ENCODE measurements at places on chromosomes 4 and X.

- no peak for DNase-seq
Observed at GRCh38 chrX:139554376-139554775, 23.8 kb downstream of the F9 start.

DNA sequence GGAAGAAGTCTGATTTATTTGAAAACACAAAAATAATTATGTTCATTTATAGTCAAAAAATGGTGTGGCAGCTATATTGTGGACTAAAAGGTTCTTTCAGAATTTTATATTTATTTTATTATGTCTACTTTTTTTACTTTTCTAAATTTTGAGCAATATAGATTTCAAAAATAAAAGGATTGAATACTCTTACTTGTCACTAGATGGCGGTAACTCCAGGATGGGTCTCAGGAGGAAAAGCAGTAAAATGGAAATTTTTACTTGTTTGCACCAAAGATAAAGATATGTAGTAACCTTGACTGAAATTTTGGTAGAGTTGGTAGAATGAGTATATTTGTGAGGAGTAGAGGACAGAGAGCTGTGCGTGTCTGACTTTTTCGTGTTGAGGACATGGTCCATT lies 14.5 kb upstream of the DACH2 start:
- DNase-seq = no peak

- DNase-seq = peak; percentile 44
Observed at GRCh38 chrX:40278340-40279090, 180.8 kb upstream of the BCOR start.

- no peak for DNase-seq
Observed at GRCh38 chrX:24242649-24243175, 71.2 kb downstream of the SUPT20HL2 start.

- DNase-seq = no peak
Observed at GRCh38 chr4:123661080-123661737, 264.6 kb downstream of the SPRY1 start.

DNA sequence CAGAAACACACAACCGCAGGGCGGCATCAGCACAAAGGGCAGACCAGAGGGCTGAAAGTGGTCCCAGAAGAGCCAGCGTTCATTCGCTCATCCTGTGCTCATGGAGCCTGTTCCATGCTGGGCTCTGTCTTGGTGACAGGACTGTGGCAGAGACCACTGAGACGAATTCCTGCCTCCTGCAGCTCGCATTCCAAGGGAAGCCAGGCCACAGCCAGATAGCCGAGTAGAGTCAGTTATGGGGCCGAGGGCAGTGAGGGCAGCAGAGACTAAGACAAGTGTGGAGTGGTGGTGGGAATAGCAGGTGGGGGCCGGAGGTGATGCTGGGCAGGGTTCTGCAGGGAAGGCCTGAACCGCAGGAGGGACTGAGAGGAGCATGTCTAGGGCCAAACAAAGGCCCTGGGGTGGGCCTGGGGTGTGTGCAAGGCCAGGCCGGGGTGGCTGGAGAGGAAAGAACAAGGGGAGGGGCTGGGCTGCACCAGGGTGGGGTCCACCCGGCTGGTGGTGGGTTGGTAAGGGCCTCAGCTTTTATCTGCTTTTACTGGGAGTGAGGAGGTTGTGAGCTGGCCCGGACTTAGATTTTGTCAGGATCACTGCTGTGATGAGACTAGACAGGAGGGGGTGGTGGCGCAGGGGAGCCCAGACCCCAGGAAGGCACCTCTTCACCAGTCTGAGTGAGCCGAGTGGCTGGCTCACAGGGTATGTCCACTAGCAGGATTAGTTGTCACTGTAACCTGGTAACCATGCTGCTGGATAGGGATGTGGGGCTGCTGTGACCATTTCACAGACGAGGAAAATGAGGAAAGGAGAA lies 6.3 kb downstream of the PSAPL1 start:
- no peak for DNase-seq

GRCh38 chrX:39174241-39174771 lies 373.0 kb downstream of the MID1IP1 start:
- no peak for DNase-seq

- DNase-seq = no peak
Observed at GRCh38 chrX:17608888-17609287, 128.4 kb upstream of the SCML1 start.

GRCh38 chrX:100931925-100932285 lies 3.2 kb upstream of the XKRX start:
- no peak for DNase-seq

DNA sequence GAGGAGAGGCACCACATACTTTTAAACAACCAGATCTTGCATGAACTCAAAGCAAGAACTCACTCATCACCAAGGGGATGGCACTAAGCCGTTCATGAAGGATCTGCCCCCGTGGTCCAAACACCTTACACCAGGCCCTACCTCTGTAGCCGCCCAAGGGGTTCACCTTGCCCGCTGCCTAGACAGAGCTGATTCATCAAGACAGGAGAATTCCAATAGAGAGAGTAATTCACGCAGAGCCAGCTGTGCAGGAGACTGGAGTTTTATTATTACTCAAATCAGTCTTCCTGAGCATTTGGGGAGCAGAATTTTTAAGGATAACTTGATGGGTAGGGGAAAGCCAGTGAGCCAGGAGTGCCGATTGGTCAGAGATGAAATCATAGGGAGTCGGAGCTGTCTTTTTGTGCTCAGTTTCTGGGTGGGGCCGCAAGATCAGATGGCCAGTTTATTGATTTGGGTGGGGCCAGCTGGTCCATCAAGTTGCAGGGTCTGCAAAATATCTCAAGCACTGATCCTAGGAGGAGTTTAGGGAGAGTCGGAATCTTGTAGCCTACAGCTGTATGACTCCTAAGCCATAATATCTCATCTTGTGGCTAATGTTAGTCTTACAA lies 364.7 kb downstream of the PCDH7 start:
- no peak for DNase-seq

- DNase-seq = no peak
Observed at GRCh38 chr4:10715135-10715534, 30.6 kb upstream of the CLNK start.

DNA sequence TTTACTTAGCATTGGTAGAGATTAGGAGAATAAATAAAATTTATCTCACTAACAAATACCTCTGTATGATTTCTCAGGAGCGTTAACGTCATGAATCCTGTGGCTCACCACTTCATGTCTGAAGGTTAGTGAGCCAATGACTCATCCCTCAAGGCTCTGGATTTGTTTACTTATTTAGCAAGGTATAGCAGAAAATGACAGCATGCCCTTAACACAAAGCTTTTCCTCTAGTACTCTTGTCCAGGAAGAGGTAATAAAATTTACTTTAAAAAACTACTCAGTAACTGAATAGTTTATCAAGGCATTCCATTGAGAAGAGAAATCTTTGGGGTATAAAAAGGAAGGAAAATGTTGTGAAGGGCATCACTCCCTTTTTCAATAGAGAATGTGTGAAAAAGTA lies 823.8 kb downstream of the CCSER1 start:
- no peak for DNase-seq

DNA sequence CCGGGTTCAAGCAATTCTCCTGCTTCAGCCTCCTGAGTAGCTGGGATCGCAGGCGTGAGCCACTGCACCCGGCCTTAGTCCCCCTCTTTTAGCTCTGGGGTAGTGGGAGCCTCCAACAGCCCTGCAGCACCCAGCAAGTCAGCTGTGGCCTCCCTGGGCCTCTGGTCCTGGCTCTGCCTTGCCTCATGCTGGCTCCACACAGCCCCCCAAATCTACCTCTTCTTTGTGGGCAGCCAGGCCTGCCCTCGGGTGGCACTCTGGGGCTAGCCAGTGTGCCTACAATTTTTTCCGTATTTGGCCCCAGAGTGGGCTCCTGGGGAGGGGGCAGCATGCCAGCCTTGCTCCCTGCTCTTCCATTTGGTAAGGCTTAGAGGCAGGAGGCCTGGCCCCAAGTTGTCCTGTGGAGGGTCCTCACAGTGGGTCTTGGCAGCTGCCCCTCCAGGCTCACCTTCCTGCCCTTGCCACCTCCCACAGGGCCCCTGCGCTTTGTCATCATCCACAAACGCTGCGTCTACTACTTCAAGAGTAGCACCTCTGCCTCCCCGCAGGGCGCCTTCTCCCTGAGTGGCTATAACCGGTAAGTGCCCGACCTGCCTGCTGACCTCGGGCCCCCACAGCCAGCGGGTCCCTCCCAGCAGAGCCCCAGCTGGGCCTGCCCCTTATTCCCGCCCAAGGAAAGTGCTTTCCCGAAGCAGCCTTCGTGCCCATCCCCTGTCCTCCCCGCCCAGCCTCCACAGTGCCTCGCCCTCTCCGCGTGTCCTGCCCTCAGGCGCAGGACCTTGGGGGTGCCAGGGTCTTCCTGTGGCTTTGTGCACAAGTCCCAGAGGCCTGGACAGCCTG lies 21.0 kb upstream of the ADD1 start:
- no peak for DNase-seq

DNA sequence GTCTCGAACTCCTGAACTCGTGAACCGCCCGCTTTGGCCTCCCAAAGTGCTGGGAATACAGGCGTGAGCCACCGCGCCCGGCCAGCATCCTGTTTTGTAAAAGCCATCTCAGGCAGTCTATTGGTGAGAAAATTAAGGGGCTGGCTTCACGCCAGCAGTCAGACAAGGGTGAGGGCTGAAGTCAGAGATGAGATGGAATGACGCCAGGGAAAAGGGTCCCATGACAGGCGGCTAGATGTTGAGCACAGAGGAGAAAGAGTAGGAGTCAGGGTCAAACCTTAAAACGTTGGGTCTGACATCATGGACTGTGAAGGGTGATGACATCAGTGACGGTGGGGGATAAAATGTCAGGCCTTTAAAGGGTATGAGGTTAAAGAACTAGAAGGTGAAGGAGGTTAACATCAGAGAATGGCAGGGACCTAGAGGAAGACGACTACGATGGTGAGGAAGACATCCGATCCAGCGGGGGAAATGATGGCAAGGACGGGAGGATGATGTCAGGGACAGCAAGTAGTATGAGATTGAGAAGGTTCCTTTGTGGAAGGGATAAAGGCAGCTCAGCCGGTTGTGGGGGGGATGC lies 504 bp upstream of the RBM3 start:
- DNase-seq = no peak

- DNase-seq = no peak
Observed at GRCh38 chr4:110704748-110705439, 82.0 kb upstream of the PITX2 start.

DNA sequence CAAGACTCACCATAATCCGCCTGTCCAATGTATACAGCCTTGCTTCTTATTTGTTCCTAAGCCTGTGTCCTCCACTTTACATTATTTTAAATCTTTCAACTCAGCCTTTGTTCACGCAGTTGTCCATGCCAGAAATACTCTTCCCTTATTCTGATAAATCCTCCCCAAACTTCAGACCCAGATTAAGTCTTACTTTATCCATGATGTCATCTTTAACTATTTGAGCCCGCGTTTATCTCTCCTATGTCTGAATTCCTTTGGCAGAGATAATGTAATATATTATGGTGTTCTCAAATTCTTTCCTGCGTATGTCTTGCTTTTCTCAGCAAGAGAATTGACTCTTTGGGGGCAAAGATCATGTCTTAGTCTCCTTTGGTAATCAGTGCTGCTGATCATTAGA lies 129.6 kb downstream of the LUZP4 start:
- DNase-seq = no peak

DNA sequence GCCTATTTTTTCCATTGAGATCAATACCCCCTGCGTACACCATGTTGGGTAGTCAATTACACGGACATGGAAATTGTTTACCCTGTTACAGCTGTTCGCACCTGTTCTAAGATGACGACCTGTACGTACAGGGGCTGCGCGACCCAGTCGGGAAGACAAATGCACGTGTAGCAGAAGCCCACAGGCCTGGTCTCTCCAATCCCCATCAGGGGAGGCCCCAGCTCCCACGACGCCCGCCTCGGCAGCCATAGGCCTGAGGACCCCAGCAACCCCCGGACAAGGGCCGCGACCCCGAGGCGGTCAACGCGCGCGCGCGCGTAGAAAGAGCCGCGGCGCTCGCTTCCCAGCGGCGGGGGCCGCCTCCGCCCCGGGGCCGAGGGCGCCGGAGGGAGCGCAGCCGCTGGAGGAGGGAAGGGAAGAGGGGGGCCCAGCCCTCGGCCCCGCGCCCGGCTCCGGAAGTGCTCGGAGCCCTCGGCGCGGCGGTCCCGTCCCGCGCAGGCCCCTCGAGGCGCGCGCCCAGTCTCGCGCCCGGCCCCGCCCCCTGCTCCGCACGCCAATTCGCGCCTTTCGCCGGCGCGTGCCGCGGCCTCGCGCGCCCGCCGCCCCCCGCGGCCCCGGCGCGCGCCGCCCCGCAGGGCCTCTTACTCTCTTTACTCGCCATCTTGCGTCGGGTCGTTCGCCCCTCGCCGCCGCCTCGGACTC lies 618 bp downstream of the RBBP7 start:
- DNase-seq = peak; percentile 61

- DNase-seq = no peak
Observed at GRCh38 chr4:105361053-105361452, 112.8 kb downstream of the PPA2 start.

DNA sequence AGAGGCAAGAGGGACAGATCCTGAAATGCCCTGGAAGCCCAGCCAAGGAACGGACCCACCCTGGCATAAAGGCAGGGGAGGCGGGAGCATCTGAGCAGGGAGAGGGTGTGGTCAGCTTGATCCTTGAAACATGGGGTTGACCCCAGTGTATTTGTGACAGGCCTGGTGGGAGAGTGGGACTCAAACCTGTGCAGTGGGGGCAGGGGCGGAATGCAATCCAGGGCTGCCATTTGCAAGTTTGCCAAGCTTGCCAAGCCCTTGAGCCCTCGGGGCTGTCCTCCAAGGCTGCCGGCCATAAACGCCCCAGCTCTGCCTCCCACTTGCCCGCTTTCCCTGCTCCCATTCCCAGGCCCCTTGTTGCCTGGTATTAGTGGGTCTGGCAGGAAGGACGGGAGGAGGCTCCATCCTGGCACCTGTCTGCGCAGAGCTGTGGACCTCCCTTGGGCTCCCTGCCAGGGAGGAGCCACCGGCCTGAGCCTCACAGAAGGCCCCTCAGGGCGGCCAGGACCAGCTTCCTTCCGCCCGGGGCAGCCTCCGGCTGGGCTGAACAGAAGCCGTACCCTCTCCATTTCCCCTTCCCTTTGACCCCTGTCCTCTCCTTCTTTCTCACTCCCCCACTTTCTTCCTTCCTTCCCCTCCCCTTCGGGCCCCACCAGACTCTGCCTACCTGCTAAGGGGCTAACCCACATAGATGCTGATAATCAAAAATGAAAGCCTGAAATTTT lies 661 bp downstream of the S100P start:
- DNase-seq = no peak

- DNase-seq = no peak
Observed at GRCh38 chr4:36493251-36493650, 211.8 kb downstream of the DTHD1 start.

GRCh38 chr4:85803856-85804255 lies 328.9 kb downstream of the ARHGAP24 start:
- DNase-seq = no peak

GRCh38 chrX:150118476-150118875 lies 180.2 kb upstream of the EOLA2 start:
- no peak for DNase-seq

Measured in activated naive CD8-positive, alpha-beta T cell treated with anti-CD3 and anti-CD28 coated beads, Interleukin-2, amount 50 U/mL, for 24 hours (primary cell).